ENCODE measurements at places on chromosomes 3 and 15. TPM values are rescaled to one million over a fixed set of nuclear protein-coding genes. Genes with fewer than 3 reads are reported as not detected.

FILIP1L gene
- 0.14 TPM for total RNA-seq

MELTF gene
- total RNA-seq: 0.36 TPM

CLDN18 gene
- total RNA-seq: not detected

CAND2 gene
- total RNA-seq: 4.3 TPM

ZNF860 gene
- 2.1 TPM for total RNA-seq

- no peaks in the 10 kb centered on the region for H3K36me3 ChIP-seq
- H3K4me3 ChIP-seq: no peak overlapping the region
- H3K27me3 ChIP-seq: no peaks in the 10 kb centered on the region
- no peak for DNase-seq
- no peak overlapping the region for H3K27ac ChIP-seq
Observed at GRCh38 chr15:66412220-66412619, 25.5 kb downstream of the MAP2K1 start.

DNA sequence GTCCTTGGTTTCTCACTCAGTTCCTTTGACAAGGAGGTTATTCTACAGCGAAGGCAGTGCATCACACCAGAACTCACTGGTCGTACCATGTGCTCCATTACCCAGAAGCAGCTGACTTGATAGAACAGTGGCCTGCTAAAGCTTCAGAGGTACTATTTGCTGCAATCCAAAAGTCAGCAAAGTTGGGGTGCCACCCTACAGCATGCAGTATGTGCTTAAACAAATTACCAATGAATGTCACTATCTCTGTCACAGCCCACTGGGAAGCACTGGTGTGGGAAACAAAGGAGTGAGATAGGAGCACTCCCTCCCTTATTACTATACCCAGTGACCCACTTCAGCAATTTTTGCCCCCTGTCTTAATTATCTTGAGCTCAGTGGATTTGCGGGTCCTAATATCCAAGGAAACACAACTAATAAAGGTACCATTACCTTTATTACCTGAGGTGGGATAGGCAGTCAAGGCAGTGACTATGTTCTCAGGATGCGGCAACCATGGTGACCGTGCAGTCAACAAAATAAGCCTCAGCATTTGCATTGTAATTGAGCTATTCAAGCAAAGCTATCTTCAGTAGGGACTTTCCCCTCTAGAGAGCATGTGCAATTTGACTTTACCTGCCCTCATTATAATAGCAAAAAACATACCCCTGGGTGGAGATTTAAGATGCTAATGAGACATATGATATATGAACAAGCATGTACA, 199.4 kb downstream of the OCA2 start:
- no peaks in the 10 kb centered on the region for H3K4me1 ChIP-seq
- H3K4me3 ChIP-seq: no peak overlapping the region
- no peaks in the 10 kb centered on the region for H3K36me3 ChIP-seq
- no peaks in the 10 kb centered on the region for H3K27me3 ChIP-seq
- H3K27ac ChIP-seq: no peak overlapping the region
- no peak for DNase-seq

DNA sequence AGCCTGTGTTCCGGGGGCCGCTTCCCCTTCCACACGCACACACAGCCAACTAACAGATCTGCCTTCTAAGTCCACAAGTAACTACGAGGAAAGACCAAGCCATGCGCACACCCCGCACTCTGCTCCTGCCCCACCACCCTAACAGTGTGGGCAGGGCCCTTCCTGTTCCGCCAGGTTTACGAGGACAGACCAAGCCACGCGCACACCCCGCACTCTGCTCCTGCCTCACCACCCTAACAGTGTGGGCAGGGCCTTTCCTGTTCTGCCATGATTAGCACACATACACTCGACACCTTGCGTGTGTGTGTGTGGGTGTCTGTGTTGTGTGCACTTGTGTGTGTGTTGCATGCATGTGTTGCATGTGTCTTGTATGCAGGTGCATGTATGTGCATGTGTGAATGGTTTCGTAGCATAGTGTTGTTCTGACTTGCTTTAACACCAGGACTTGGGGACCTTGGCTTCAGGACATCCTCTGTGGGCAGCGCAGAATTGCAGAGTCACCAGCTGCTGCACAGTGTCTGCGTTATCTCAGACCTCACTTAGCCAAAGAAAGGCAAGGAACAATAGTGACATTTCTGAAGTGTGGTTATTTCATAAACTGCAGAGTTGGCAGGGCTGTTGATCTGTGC, 114.4 kb downstream of the CHSY1 start:
- H3K27me3 ChIP-seq: no peaks in the 10 kb centered on the region
- peak overlapping the region; percentile 57 for H3K27ac ChIP-seq
- peaks cover 22% of the 10 kb centered on the region for H3K4me1 ChIP-seq
- H3K4me3 ChIP-seq: peak overlapping the region; percentile 56
- no peaks in the 10 kb centered on the region for H3K36me3 ChIP-seq
- DNase-seq: no peak

DNA sequence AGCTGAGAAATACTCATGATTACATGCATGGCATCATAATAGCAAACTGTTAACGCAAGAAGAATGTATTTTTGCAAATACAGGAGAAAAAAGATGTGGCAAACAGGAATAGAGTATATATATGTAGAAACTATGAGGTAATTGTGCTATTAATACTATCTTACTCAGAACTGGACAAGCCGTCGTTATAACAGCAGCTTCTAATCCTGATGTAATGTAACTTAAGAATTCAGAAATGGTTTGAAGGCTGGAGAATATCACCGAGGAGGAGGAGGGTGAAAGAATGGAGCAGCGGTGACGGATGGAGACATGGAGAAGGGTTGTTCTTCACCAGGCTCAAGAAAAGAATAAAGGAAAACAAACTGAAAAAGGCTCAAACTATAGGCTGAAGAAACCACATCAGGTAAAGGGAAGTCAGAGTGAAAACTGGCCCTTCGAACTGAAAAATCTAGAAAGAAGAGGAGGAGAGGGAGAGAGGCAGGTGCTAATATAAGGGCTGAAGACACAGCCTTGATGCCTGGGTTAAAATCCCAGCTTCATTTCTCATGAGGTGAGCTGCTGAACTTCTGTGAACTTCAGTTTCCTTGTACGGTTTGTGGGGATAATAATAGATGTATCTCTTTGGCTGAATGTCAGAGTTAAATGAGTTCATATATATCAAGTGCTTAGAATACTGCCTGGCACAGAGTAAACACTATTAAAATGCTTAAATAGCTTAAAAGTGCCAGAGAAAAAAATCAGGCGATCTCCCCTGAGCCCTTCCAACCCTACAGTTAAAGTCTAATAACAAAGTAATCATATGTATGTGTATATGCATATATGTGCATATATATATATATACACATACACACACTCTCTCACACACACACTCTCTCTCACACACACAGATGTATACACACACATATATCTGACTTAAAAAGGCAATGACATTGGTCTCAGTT, 43.9 kb downstream of the GOLIM4 start:
- no peaks in the 10 kb centered on the region for H3K36me3 ChIP-seq
- no peak for DNase-seq
- peaks cover 6% of the 10 kb centered on the region for H3K27me3 ChIP-seq

- peaks cover 98% of the 10 kb centered on the region for H3K4me1 ChIP-seq
- H3K36me3 ChIP-seq: peaks cover 4% of the 10 kb centered on the region
- no peak for DNase-seq
- no peak overlapping the region for H3K4me3 ChIP-seq
- no peak overlapping the region for H3K27ac ChIP-seq
- no peaks in the 10 kb centered on the region for H3K27me3 ChIP-seq
Observed at GRCh38 chr15:70088887-70089691, 8.6 kb downstream of the TLE3 start.

DNA sequence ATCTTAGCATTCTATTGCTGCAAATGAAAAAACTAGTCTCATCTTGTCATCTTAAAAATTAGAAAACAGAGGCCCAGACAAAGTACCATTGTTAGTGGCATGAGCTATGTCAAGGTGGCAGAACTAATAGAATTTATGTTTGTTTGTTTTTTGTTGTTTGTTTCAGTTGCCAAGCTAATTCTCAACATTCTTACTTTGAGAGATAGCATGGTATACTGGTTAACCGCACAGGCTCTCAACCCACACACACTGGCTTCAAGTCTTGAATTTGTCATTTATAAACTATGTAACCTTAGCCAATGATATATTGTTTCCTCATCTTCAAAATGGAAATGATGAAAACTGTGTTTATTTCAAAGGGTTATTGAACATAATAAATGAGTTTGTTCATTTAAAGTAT, 367.6 kb upstream of the PLSCR5 start:
- no peak for DNase-seq
- no peak overlapping the region for H3K4me3 ChIP-seq

DNA sequence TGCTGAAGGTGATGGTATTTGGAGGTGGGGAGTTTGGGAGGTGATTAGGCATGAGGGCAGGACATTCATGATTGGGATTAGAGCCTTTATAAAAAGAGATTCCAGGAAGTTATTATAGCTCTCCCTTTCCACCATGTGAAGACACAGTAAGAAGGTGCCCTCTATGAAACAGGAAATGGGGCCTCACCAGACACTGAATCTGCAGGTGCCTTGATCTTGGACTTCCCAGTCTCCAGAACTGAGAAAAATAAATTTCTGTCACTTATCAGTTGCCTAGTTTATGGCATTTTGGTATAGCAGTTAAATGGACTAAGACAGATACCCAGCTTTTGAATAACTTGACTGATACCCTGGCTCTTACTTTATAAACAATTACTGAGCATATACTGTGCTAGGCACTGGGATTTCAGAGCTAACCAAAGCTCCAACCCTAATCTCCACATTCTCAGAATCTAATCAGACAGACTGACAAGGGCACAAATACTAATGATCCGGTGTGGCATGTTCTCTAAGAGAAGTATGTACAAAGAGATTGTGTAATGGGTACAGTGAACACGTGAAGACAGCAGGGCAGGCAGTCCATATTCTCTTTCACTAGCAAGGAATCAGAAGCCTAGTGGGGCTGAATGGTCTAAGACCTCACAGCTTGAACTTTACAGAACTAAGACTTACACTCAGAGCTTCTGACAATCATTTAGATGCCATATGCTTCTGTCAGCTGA, 343.1 kb downstream of the WDR72 start:
- no peak for DNase-seq
- H3K4me1 ChIP-seq: no peaks in the 10 kb centered on the region
- H3K4me3 ChIP-seq: no peak overlapping the region
- H3K27ac ChIP-seq: no peak overlapping the region

DNA sequence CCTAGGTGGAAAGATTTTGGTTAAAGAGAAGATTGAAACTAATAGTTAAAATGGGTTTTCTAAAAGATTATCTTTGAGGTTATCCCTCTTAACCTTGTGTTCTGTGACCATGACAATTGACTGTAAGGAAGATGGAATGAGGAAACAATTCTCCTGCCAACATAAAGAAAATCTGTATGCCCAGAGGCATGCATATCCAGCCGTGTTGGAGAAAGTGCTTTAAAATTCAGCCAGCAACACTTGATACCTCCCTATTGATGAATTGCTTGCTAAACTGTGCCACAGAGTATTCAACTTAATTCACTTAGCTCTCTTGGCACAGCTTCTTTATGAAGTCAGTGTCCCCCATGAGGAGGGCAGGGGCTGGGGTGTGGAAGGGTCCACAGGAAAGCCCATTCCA, 203.5 kb downstream of the UBE2E2 start:
- peaks cover 2% of the 10 kb centered on the region for H3K27me3 ChIP-seq
- peaks cover 42% of the 10 kb centered on the region for H3K4me1 ChIP-seq
- H3K27ac ChIP-seq: no peak overlapping the region
- no peaks in the 10 kb centered on the region for H3K36me3 ChIP-seq
- no peak for DNase-seq

GRCh38 chr3:180072786-180073185, 36.0 kb upstream of the PEX5L start:
- no peaks in the 10 kb centered on the region for H3K36me3 ChIP-seq
- peaks cover 18% of the 10 kb centered on the region for H3K27me3 ChIP-seq
- no peak overlapping the region for H3K4me3 ChIP-seq
- no peak overlapping the region for H3K27ac ChIP-seq

DNA sequence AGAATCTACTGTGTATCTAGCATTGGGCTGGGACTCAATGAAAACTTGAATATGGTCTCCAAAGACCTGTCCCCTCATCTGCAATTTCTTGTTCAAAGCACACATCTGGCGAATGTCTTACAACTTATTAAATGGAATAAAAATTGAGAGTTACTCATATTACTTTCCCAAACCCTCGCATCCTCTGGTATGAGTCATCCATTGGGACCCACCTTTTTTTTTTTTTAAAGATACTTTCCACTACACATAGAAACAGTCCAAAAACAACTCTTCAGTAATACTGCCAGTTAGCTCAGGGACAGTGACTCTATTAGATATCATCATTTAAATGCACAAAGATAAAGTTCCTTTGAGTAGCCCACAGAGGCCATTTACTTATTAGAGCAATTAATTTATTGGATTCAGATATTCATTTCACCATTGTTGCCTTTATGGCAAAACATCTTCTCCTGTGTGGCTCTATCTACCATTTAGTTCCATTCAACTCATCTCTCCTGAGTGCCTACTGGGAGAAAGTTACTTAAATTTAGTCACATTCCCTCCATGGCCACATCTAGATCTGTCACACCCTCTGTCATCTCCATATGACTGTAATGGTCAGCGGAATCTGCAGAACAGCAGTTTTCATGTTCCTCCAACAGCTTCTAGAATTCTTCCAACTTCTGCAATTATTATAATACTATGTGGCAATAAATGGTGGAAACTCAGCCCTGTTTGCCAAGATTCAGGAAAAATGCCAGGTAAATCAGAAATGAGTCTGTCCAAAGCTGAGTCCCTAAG, 77.9 kb upstream of the ARHGEF3 start:
- peaks cover 65% of the 10 kb centered on the region for H3K4me1 ChIP-seq
- no peaks in the 10 kb centered on the region for H3K27me3 ChIP-seq
- H3K27ac ChIP-seq: peak overlapping the region; percentile 76
- H3K4me3 ChIP-seq: no peak overlapping the region
- no peak for DNase-seq

DNA sequence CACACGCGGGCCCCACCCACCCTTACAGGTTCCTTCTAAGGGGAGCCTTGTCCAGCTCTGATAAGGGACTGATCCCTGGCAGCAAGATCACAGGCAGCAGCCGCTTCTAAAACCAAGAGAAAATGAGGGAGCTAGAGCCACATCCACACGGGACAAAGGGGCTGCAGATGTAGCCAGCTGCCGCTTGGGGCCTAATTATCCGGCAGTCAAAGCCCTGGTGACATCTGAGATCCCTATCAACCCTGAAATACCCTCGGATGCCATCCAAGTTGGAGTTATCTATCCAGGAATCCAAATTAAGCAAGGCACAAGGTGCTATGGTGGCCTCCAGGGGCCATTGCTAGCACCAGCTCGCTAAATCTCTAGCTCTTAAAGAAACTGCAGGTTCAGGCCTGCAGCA, 248.3 kb downstream of the VPS13C start:
- H3K27me3 ChIP-seq: peaks cover 13% of the 10 kb centered on the region
- DNase-seq: no peak
- no peak overlapping the region for H3K27ac ChIP-seq
- H3K36me3 ChIP-seq: no peaks in the 10 kb centered on the region
